ENCODE measurements at places on chromosomes 1 and 21. TPM values are rescaled to one million over a fixed set of nuclear protein-coding genes. Genes with fewer than 3 reads are reported as not detected.

The OPTC gene
- not detected for total RNA-seq

The COL24A1 gene
- total RNA-seq: not detected

The CRP gene
- total RNA-seq: not detected

The PTPRC gene
- total RNA-seq: not detected

The SHISA4 gene
- total RNA-seq: 11.7 TPM

The RGSL1 gene
- not detected for total RNA-seq

The ETV3L gene
- not detected for total RNA-seq

The C4BPA gene
- total RNA-seq: not detected

The NUDT4B gene
- 33.5 TPM for total RNA-seq

Measured in mammary epithelial cell (primary cell).